ENCODE measurements at places on chromosomes 7 and 10.
A peak's percentile ranks its signal among the peaks of the same experiment; 100 is the strongest.

- no peak for DNase-seq
These were observed 85.3 kb upstream of the DIP2C start for GRCh38 chr10:774661-775244.

DNA sequence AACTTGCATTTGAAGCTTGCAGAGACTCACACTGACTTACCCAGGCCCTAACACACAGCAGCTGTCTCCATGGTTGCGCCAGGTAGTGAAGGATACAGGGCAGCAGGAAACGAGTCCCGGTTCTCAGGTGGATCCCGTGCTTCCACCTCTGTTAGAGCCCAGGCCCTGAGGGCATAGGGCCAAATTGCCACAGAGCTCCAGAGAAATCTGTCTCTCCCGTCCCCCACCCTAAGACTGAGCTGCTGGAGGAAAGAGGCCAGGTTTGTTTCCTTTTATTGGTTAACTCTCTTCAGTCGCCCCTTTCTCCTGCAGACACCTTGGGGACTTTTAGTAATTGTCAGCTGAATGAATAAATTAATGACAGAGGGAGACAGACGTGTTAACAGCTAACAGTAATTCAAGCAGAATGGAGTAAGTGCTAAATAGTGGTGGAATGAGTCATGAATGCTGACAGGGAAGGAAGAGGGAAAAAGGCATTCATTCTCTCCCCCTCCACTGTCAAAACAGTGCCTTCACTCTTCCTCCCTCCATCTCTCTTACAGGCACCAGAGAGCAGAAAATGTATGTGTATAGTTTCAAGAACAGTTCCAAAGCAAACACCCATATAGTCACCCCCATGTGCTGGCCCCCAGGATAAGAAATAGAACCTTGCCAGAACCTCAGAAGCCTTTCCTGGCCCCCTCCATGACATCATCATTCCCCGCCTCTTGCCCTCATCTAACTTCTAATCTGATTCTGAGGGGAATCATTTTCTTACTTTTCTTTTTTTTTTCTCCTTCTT, 16.8 kb upstream of the DLG5 start:
- DNase-seq = peak; percentile 56

- DNase-seq = no peak
These were observed 2.0 kb downstream of the CPA2 start for GRCh38 chr7:130268463-130269317.

- DNase-seq = no peak
These were observed 2.4 kb downstream of the GATA3 start for GRCh38 chr10:8056871-8057331.

- DNase-seq = no peak
These were observed 6.3 kb downstream of the RAPGEF5 start for GRCh38 chr7:22350466-22351328.

- DNase-seq = peak; percentile 39
These were observed 105.8 kb downstream of the ARHGAP21 start for GRCh38 chr10:24617771-24618396.

DNA sequence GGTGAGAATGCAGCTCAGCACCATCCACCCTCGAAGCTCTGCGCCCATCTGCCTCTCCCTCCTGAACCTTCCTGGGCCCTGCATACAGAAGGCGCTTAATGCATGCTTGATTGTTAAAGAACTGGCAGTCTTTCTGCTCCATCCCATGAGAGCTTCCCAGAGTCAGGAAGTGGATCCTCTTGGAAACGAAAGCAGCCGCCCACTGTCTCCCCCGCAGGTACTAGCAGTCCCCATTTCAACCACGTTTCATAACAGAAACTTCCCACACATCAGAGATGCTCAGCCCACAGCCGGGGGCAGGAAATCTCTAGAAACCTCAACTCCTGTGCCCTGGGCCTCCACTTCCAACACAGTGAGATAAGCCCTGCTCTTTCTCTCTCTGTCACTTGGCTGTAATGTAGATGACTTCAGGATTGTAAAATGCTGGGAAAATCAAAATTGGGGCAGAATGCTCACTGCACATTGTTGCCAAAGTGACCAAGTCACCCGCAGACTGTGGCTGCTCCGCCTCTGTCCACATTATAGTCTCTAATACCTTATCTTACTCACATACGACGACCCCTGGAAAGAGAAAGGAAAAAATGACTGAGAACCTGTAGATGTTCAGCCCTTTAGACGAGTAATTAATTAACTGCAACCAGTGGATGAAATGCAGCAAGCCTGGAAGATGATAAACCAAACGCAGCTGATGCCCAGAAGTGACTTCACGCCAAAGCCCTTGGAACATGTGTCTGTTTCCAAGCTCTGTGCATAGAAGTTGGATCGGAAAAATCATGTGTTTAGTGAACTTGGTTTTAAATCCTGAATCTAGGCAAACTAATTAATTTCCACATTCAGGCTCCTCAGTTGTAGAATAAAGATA, 28.5 kb downstream of the GSDME start:
- no peak for DNase-seq

All from SJSA1 (cell line).